ENCODE measurements at places on chromosomes 11 and 22.

DNA sequence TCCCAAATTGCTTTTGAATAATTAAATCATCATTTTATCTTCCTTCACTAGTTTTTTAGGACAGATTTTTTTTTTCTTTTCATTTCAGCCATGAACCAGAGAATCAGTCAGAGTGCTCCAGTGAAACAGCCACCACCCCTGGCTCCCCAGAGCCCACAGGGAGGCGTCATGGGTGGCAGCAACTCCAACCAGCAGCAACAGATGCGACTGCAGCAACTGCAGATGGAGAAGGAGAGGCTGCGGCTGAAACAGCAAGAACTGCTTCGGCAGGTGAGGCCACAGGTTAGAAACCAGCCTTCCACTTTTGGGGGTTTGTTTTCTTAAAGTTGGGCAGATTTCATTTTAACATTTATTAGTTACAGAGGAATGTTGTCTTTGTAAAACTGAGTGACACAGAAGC, 95.6 kb downstream of the YAP1 start:
- no peak for DNase-seq

DNA sequence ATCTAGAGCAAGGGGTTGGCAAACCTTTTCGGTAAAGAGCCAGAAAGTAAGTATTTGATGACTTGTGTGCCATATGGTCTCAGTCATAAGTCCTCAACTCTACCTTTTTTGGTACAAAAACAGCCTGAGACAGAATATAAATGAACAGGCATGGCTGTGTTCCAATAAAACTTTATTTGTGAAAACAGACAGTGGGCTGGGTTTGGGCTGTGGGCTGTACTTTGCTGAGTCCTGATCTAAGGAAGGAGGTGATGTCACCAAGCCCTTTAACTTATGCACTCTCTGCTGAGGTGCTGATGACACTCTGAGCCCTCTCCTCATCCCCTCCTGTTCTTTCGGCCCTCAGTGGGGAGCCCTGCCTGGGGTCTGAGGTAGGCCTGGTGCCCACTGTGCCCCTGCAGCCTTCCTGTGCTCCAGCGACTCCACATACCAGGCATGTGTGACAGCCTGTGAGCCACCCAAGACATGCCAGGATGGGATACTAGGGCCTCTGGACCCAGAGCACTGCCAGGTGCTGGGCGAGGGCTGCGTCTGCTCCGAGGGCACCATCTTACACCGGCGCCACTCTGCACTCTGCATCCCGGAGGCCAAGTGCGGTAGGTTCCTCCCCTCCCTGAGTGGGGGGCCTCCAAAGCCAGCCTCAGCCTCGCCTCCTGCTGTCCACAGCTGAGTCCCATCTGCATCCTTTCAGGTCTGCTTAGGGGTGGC, 85.9 kb upstream of the MYOD1 start:
- DNase-seq = no peak

- DNase-seq = peak; percentile 58
Measured at GRCh38 chr11:118434553-118435289, 1.6 kb upstream of the KMT2A start.

GRCh38 chr11:95338430-95338991, 107.5 kb upstream of the SESN3 start:
- no peak for DNase-seq

GRCh38 chr11:118370774-118371173, 11.4 kb downstream of the UBE4A start:
- no peak for DNase-seq

DNA sequence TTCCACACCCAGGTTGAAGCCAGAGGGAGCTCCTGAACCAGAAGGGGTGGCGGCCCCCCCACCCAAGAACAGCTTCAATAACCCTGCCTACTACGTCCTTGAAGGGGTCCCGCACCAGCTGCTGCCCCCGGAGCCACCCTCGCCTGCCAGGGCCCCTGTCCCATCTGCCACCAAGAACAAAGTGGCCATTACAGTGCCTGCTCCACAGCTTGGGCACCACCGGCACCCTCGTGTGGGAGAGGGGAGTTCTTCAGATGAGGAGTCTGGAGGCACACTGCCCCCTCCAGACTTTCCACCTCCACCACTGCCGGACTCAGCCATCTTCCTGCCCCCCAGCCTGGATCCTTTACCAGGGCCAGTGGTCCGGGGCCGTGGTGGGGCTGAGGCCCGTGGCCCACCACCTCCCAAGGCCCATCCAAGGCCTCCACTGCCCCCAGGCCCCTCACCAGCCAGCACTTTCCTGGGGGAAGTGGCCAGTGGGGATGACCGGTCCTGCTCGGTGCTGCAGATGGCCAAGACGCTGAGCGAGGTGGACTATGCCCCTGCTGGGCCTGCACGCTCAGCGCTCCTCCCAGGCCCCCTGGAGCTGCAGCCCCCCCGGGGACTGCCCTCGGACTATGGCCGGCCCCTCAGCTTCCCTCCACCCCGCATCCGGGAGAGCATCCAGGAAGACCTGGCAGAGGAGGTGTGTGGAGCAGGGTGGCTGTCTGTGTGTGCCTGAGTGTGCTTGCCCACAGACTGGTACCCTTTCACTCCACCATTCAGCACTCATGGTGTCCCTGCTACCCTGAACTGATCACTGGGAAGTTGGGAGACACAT, 6.7 kb downstream of the PHOX2A start:
- no peak for DNase-seq

- DNase-seq = no peak
Measured at GRCh38 chr11:69154938-69155301, 815 bp upstream of the SMIM38 start.

DNA sequence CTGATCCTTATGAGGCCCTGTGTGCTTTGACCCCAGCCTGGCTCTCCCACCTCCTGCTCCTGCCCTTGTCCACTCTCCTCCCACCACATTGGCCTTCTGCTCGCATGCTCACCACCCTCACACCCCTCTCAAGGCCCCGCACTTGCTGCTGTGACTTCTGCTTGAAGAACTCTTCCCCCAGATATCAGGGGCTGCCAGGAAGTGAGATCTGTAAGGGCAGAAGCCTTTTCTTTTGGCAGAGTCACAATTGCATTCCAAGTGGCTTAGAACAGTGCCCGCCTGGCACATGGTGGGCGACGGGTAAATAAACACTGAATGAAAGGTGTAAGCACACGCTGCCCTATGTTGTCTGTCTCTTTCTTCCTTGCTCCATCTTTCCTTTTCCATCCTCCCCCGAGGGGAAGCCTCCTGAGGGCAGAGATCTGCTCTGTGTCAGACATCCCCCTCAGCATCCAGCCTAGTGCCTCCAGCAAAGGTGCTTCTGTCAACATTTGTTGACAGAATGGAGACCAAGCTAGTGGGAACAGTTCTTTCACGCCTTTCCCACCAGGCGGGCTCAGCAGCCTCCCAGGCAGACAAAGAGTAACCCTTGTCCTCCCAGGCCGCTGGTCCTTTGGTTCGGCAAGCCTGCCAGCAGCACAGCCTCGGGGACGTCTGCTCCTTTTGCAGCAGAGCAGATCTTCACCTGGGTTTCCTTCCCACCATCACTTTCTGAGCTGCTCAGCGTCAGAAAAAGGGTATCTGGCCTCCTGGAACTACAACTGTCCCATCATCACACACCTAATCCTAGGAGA, 10.0 kb upstream of the PEX26 start:
- DNase-seq = no peak

DNA sequence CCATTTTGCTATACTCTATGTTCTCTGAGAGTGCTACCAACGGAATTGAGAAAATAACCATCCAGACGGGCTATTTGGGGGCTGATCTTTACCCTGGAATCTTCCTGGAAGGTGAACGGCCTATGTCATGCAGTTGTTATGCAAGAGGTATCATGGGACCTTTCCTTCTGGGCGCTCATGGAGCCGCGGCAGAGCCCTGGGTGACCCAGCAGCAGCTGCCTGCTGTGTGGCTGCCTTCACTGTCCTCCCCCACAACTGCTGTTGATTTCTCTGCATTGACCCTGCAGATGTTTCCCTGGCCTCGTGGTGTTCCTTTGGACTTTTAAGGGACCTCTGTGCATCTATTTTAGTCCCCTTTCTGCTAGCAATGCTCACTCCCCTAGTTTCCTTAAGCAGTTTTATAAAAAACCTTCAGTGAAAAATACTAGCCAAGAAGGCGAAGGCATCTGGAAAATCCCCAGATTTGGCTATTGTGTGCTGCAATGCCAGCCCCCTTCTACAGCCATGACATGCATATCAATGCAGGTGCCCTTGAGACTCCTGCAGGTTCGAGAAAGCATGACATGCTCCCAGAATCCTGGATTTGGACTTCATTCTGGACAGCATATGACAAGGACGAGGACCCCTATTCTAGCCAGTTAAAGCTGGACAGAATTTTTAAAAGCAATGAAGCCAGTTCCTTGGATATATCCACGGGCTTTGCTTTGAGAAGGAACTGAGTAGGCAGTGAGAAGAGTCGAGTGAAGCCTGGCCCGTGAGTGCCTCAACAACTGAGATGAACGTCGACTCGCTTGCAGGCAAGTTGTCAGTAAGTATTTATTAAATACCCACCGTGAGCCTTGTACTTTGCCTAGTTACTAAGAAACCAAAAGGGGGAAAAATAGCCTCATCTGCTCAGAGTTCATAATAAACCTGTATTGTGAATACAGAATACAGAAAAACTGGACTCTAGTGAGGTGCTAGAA, at the start of gene SLC25A18:
Gene SLC25A18 (plus strand): TSS at position 593 of the 965 bp plus-strand sequence. CDS start 16,447 bp downstream, outside the sequence.
- DNase-seq = no peak

- DNase-seq = no peak
Measured at GRCh38 chr11:128532016-128532571, 55.3 kb downstream of the ETS1 start.

GRCh38 chr11:22304337-22304961, 33.7 kb upstream of the SLC17A6 start:
- peak; percentile 77 for DNase-seq

- no peak for DNase-seq
Measured at GRCh38 chr22:43592476-43592875, 180.7 kb downstream of the MPPED1 start.

DNA sequence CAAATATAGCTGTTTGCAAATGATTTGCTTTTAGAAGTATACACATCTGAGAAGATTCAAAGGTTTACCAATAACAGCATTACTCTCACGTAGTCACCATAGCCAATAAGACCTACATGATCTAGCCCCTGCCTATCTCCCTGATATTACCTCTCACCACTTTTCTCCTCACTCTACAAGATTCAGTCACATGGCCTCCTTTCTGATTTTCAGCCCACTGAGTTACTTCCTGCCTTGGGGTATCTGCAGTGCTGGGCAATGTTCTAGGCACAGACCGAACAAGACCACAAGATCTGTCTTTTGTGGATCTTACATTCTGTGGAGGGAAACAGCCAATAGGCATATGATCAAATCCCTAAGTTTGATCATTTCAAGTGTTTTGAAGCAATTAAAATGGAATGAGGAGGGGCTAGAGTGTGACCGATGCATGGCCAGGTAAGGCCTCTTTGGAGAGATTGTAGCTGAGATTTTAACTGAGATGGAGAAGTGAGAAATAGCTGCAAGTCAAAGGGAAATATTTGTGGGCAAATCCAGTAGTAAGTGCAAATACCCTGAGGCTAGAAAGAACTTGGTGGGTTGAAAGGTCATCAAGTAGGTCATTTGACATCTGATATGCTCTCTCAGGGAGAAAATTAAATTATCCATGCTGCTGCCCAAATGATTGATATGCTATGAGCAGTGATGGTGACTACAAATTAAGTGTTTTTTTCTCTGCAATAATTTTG, 43.1 kb downstream of the ARL14EP start:
- DNase-seq = no peak

DNA sequence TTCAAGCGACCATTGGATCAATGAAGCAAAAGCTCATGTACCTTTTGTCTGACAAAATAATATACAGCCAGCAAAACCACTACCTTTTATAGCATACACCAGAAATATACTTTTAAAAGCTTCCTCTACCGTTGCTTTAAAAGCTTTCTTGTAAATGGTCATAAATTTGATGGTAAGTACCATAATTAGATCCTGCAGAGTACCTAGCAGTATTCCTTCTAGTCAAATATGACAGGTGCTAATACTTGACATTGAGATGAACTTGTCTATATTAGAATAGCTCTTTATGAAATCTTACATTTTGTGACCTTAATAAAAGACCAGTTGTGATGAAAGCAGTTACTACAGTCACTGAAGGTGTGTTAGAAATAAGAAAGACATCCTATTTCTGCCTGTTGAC, 340.5 kb upstream of the ANO3 start:
- DNase-seq = no peak

DNA sequence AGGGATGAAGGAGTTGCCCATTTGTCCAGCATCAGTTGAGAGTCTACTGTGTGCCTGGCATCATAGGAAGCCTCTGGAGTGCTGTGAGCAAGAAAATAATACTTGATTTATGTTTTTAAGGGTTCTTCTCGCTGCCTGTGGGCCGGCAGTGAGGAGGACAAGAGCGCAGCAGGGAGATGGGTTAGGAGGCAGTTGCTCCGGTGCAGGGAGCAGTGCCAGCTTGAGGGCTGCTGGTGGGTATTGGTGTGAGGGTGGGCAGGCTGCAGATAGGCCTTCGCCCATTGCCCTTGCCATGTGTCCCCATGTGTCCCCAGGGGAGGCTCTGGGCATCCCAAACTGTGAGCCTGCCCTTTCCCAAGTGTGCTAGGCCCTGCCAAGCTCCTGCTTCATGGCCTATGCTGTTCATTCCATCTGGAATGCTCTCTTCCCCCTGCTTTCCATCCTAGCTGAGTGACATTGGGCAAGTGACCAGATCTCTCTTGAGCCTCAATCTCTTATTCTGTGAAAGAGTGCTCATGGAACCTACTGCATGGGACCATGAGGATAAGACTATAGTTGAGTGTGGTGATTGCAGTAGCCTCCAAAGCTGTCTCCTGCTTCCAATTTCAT, 19.8 kb downstream of the BMAL1 start:
- no peak for DNase-seq

GRCh38 chr11:134513585-134514120, 101.6 kb upstream of the B3GAT1 start:
- DNase-seq = no peak

DNA sequence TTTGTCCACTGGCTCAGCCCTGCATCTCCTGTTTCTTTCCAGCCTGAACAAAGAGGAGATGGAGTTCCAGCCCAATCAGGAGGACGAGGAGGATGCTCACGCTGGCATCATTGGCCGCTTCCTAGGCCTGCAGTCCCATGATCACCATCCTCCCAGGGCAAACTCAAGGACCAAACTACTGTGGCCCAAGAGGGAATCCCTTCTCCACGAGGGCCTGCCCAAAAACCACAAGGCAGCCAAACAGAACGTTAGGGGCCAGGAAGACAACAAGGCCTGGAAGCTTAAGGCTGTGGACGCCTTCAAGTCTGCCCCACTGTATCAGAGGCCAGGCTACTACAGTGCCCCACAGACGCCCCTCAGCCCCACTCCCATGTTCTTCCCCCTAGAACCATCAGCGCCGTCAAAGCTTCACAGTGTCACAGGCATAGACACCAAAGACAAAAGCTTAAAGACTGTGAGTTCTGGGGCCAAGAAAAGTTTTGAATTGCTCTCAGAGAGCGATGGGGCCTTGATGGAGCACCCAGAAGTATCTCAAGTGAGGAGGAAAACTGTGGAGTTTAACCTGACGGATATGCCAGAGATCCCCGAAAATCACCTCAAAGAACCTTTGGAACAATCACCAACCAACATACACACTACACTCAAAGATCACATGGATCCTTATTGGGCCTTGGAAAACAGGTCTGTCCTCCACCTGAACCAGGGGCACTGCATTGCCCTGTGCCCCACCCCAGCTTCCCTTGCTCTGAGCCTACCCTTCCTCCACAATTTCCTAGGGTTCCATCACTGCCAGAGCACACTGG, 5.0 kb downstream of the FTH1 start:
- DNase-seq = no peak

Data from RKO (cell line).